ENCODE measurements at places on chromosomes 6 and 20.

DNA sequence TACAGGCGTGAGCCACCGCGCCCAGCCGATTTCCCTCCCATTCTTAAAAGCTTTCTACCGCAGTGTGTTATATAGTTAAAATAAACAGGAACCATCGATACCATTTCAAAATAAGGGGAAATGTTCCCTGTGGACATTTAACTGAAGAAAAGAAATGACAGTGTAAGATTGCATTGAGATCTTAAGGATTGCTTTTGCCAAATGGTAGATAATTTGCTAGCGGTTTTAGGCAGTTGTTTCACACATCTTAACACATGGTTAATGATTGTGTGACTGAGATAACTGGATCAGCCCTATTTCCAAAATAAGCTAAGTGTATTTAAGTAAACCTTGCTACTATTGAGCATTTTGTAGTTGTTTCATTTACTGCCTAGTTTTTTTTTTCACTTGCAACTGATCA lies 15.6 kb downstream of the STX16 start:
- DNase-seq, result no peak

- peak; percentile 68 for DNase-seq
These were observed 41.2 kb downstream of the ZHX3 start for GRCh38 chr20:41276317-41276751.

DNA sequence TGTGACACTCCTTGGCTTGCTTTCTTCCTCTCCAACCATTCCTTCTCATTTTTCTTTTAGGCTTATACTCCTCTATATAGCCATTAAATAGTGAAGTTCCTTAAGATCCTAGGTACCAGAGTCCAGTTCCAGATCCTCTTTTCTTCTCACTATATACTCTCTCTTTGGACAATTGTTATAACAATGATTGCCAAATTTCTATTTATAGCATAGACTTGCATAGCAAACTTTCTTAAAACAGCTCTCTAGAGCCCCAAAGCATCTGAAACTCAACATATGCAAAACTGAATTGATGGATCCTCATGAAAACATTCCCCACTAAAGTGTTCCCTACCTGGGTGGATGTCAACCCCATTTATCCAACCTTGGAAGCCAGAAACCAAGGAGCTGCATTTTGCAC lies 13.4 kb downstream of the PHIP start:
- no peak for DNase-seq

- no peak for DNase-seq
These were observed 74.0 kb downstream of the AGPAT4 start for GRCh38 chr6:161199850-161200249.

GRCh38 chr20:46169245-46170171 lies 51.4 kb downstream of the CD40 start:
- DNase-seq, result no peak

DNA sequence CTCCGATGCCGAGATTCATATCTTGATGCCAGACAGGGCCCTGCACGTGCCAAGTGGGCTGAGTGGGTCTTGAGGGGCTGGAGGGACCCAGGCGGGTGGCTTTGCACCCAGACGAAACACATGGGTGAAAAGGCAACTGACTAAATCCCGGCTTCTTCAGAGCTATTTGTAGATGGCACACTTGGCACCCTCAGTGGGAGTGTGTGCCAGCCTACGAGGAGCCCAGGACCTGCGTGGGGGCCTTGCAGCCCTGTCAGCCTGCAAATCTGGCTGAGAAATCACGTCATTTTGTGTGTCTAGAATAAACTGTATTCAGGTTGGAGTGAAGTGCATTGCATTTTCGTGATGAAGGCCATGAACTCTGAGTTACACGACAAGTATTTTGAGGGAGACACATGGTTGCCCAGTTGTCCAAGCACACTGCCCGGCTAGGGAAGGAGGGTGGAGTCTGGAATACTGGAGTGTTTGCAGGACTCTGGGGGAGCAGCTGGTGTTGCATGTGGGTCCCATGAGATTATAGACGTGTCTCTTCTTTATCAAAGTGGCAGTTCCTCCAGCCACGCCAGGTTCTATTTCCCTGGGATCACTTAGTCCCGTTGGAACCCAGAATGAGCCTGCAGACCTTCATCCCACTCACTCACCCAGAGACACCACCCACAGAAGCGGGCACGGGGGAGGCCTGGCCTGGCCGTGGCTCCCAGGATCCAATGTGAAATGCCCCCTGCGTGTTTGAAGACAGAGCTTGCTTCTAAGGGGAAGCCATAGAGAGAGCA lies 60.2 kb downstream of the DLL1 start:
- DNase-seq, result no peak

DNA sequence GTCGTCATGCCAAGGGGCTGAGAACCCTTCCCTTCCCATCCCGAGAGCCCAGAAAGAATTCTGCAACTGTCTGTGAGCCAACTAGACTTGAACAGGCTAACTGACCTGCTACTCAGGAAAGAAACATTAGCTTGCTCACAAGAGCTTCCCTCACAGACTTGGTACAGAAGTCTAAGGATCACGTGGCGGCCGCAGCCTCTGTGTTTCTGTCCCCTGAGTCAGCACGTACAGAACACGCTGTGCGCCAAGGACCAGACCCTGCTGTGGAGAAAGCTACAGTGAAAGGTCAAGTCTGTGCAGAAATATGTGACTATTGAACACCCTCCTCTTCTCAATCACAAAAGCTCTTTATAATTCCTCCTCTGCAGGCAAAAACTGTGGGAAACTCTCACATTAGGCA lies 151.3 kb upstream of the QKI start:
- no peak for DNase-seq

- no peak for DNase-seq
These were observed 103.2 kb upstream of the FOXP4 start for GRCh38 chr6:41442800-41443501.

DNA sequence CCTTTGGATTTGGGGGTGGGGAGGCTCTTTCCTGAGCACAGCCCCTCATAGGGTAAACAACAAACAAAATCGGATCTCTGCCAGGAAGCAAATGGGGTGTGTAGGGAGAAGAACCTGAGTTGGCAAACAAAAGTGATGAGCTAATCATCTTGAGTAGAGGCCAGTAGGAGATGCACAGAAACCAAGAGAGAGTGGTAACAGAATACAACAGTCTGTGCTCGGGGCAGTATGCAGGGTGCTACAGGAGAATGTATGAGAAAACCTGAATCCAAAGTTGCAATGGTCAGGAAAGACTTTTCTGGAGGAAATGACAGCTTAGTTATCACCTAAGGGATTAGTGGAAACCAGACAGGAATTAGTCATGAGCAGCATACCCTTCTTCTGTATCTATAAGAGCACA lies 177.8 kb downstream of the CDKAL1 start:
- no peak for DNase-seq

- DNase-seq, result peak; percentile 81
These were observed 670.9 kb downstream of the QKI start for GRCh38 chr6:164085091-164086075.

- DNase-seq, result peak; percentile 79
These were observed 52.6 kb upstream of the SMIM29 start for GRCh38 chr6:34301408-34301807.

DNA sequence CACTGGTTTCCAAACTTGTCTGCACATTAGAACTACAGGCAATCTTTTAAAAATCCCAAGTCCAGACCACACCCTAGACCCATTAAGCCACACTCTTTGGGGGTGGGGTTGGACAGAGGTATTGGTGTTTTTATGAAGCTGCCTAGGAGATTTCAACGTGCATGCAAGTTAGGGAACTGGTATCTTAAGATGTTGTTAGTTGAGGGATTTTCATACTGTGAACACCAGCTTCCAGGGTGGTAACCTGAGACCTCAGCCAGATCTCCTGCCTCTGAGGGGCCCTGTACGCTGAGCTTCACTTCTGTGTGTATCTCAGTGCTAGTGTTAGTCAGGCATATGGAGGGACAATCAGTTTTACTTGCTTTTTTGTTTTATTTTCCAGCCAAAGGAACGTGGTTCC lies 138.0 kb downstream of the UTRN start:
- DNase-seq, result no peak

DNA sequence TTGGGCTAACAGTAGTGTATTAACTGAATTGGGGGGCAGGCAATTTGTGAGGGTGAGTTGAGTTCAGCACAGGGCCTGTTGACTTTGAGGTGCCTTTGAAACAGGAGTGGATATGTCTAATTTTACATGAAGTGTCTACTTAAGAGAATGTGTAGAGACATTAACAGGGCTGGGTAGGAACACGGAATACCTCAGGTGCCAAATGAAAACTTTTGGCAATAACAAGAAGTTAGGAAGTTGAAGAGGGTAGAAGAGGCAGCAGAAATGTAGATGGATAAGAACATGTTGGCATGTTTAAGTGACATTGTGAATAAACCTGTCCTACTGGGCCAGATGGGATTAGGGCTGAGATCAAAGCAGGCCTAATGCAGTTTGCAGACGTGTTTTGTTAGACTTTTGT lies 117.0 kb downstream of the SLC16A10 start:
- DNase-seq, result no peak

DNA sequence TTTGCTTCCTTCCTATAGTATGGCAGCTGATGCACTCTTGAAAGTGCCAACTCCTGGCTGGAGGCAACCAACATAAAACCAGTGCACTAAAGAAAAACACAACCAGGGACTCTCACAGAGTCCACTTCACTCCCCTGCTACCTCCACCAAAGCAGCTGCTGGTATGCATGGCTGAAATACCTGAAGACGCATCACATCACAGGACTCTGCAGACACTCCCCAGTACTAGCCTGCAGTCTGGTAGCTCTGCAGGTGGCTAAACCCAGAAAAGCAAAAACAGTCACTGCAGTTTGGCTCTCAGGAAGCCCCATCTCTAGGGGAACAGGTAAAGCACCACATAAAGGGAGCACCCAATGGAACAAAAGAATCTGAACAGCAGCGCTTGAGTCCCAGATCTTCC lies 473.0 kb upstream of the SPTLC3 start:
- no peak for DNase-seq

GRCh38 chr20:63843778-63844177 lies 12.7 kb upstream of the ZBTB46 start:
- no peak for DNase-seq

- DNase-seq, result no peak
These were observed 30.9 kb downstream of the KIAA1755 start for GRCh38 chr20:38229376-38230252.

GRCh38 chr6:47729457-47729856 lies 31.1 kb downstream of the ADGRF4 start:
- no peak for DNase-seq

- no peak for DNase-seq
These were observed 252.6 kb upstream of the CITED2 start for GRCh38 chr6:139627091-139627490.

DNA sequence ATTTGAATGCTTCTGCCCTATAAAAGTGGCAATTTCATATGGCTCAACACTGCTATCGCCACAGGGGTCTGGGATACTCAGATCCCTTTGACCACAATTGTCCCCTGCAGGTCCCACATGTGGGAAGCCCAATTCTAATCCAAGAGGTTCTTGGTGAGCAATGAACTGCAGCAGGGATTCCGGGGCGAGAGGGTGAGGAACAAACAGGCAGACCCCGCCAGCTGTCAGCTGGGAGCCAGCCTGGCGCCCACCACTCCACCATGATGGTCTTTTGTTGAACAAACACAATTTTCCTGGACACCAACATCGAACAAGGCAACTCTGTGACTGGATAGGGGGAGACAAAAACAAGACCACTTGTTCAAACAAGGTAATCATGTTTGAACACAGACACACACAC lies 80.5 kb downstream of the TMEM242 start:
- DNase-seq, result no peak

- no peak for DNase-seq
These were observed 5.1 kb downstream of the OGFR start for GRCh38 chr20:62809530-62810428.

DNA sequence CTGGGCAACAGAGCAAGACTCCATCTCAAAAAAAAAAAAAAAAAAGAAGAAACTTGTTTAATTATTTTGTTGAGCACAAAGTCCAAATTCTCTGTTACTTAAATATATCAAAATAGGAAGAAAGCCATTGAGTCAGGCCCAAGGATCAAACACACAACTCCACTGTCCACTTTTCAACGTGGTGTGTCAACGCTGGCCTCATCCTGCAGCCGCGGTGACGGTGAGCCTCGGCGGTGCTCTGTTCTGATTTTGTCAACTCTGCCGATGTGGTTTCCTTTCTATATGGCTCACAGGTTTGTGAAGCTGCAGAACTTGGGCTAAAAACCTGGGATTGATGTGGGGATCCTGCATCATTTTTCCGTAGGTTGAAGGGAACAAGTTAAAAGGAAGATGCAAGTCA lies 3.2 kb upstream of the SMOC2 start:
- no peak for DNase-seq

DNA sequence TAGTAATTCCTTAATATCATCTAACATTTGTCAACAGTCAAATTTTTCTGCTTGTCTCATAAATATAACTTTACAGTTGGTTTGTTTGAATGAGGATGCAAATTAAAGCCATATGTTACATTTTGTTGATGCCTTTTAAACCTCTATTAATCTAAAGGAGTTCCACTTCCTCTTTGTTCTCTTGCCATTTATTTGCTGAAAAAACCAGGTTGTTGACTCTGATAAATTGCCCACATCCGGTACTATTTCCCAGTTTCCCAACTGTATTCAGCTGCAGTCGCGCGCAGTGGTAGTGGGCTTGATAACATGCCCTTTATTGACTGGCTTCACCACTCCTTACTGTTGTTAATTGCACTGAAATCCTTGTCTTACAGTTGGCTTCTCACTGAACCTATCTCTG lies 32.8 kb upstream of the SIRPB2 start:
- DNase-seq, result no peak

GRCh38 chr20:18139832-18140231 lies 2.2 kb downstream of the KAT14 start:
- DNase-seq, result no peak

DNA sequence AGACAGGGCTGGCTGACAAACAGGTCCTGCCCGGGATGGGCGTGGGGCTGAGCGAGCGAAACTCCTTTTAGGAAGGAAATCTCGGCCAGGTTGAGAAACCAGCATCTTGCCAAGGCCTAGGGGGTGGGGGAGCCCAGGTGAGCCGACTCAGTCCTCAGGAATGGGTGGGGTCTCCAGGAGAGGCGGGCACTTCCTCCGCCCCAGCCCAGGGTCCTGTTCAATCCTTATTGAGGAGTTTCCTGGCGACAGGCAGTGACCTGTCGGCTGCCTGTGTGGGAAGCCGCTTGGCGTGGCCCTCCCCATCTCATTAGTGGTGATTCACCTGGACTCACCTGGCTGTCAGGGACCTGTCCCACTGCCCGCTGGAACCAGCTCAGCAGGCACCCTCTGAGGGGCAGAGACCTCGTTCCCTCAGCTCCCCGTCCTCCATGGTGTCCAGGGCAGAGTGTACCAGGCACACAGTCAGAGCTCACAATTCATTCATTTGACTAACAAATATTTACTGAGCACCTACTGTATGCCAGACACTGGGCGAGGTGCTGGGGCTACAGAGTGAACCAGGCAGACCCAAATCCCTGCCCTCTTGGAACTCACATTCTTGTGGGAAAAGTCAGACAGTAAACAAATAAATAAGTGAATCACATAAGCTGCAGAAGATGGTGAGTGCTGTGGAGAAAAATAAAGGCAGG lies 51.1 kb downstream of the FGD2 start:
- no peak for DNase-seq

GRCh38 chr20:25860531-25861150 lies 164.0 kb upstream of the ZNF337 start:
- DNase-seq, result no peak

- DNase-seq, result no peak
These were observed 41.6 kb downstream of the IYD start for GRCh38 chr6:150410399-150410798.

GRCh38 chr6:155818698-155819097 lies 363.1 kb upstream of the NOX3 start:
- no peak for DNase-seq
